Umbilical cord (tissue), 2 donors: ENCODE measurements at places on chromosomes 3 and 15. TPM values are rescaled to one million over a fixed set of nuclear protein-coding genes. Genes with fewer than 3 reads are reported as not detected.

The COMMD2 gene
- total RNA-seq, result 26.0 TPM

The CTSH gene
- total RNA-seq, result 19.3 TPM

The IL12A gene
- total RNA-seq, result 0.72 TPM

The NPAP1 gene
- total RNA-seq, result 2.4 TPM

The KLHL6 gene
- total RNA-seq, result 4.3 TPM

The NOX5 gene
- 1.2 TPM for total RNA-seq

The FHIT gene
- 7.9 TPM for total RNA-seq

The PHC3 gene
- total RNA-seq, result 64.3 TPM

The LTF gene
- total RNA-seq, result 1.2 TPM

The PLEKHO2 gene
- 29.4 TPM for total RNA-seq

The PRR20G gene
- 3.9 TPM for total RNA-seq

The ZDHHC19 gene
- total RNA-seq, result 6.7 TPM

The MAGI1 gene
- total RNA-seq, result 34.7 TPM

The SCAMP5 gene
- total RNA-seq, result 1.2 TPM

The KIAA1143 gene
- 26.7 TPM for total RNA-seq

The MESP2 gene
- not detected for total RNA-seq

The SERPINI1 gene
- total RNA-seq, result 11.6 TPM

The FRMD5 gene
- total RNA-seq, result 5.8 TPM

The C3orf22 gene
- total RNA-seq, result 1.7 TPM

The ZPLD1 gene
- total RNA-seq, result 3.6 TPM

The IMPG2 gene
- 2.6 TPM for total RNA-seq

The COL7A1 gene
- total RNA-seq, result 65.0 TPM

The GABRR3 gene
- 4.6 TPM for total RNA-seq

The DLEC1 gene
- total RNA-seq, result 0.24 TPM

The TMC3 gene
- total RNA-seq, result 0.48 TPM

The HHATL gene
- not detected for total RNA-seq

The ALDH1L1 gene
- 3.6 TPM for total RNA-seq

The ITGA11 gene
- total RNA-seq, result 84.5 TPM

The XCR1 gene
- 0.24 TPM for total RNA-seq

The LRRIQ4 gene
- total RNA-seq, result not detected

The FOXB1 gene
- 1.2 TPM for total RNA-seq

The DENND4A gene
- total RNA-seq, result 24.1 TPM

The HHLA2 gene
- 1.4 TPM for total RNA-seq

The CHRD gene
- total RNA-seq, result 13.7 TPM

The DGKG gene
- 13.5 TPM for total RNA-seq

The OPA1 gene
- 61.6 TPM for total RNA-seq

The CSPG4 gene
- 84.0 TPM for total RNA-seq

The PXYLP1 gene
- total RNA-seq, result 28.2 TPM

The KBTBD12 gene
- 7.2 TPM for total RNA-seq

The AMIGO3 gene
- total RNA-seq, result 2.4 TPM

The SHC4 gene
- total RNA-seq, result 4.8 TPM

The AP3S2 gene
- 65.2 TPM for total RNA-seq
